Activated naive CD4-positive, alpha-beta T cell treated with anti-CD3 and anti-CD28 coated beads for 36 hours (primary cell): ENCODE measurements at places on chromosomes 2 and 18. TPM values are rescaled to one million over a fixed set of nuclear protein-coding genes. Genes with fewer than 3 reads are reported as not detected.
A peak's percentile ranks its signal among the peaks of the same experiment; 100 is the strongest.

- no peak for DNase-seq
These were observed 38.2 kb upstream of the RAB27B start for GRCh38 chr18:54790109-54790508.

- DNase-seq: peak; percentile 47
These were observed 302.7 kb upstream of the TNP1 start for GRCh38 chr2:217162533-217162932.

Gene PLEKHB2
- 43.4 TPM for total RNA-seq

GRCh38 chr2:169659320-169659719 lies 34.9 kb downstream of the CFAP210 start:
- no peak for DNase-seq

DNA sequence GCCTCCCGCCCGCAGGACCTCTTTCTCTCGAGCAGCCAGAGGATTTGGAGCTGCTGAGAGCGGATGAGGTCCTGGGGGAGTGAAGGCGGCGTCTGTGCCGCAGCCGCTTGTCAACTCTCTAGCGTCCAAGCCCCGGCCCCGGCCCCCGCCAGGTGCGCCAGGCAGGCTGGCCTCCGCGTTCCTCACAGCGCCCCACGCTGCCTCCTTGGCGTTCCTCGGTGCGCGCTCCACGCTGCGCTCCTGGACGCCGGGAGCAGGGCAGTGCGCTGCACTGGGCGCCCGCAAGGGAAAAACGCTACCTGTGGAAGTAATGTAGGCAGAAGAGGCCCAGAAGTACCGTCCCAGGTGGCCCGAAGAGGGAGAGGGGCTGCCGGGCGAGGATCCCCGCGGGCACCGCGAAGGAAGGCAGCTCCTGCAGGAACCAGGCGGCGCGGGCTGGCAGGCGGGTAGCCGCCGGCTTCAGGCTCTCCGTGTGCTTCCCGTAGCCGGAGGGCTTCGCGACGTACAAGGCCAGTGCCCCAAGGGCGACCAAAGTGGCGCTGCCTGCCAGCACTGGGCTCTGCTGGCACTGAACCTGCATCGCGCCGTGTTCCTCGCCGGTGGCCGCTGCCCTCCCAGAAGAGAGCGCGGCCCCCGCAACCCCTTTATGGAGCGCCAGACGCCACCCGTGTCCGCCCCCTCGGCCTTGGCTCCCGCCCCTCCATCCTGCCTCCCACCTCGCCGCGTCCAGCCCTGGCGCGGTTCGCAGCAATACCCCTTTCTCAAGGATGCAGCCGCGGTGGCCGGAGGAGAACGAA lies at the start of gene SRD5A2:
Gene SRD5A2 (minus strand): TSS at position 618 of the 797 bp plus-strand sequence. CDS start 38 bp downstream, at position 580.
- DNase-seq: no peak

Gene STK16
- total RNA-seq: 33.7 TPM
